ENCODE measurements at places on chromosomes 11 and 22. TPM values are rescaled to one million over a fixed set of nuclear protein-coding genes. Genes with fewer than 3 reads are reported as not detected.

DNA sequence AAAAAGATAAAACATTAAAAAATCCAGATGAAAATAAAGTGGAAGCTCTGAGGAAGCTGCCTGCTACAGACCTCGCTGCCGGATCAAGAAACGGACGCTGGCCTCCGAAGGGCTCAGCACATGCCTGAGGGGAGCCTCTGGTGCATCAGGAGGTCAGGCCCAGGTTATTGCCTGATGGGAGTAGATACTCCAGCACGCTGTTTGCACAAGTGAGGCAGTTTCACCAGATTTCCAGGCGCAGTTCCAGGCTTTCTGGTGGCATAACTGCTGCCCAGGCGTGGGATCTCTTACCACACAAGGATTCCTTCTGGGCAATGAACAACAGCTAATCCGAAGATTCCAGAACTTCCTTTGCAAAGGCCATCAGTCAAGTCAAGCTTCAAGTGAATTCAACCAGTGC is 154.2 kb downstream of the MPPED1 start:
- no peak for DNase-seq

DNA sequence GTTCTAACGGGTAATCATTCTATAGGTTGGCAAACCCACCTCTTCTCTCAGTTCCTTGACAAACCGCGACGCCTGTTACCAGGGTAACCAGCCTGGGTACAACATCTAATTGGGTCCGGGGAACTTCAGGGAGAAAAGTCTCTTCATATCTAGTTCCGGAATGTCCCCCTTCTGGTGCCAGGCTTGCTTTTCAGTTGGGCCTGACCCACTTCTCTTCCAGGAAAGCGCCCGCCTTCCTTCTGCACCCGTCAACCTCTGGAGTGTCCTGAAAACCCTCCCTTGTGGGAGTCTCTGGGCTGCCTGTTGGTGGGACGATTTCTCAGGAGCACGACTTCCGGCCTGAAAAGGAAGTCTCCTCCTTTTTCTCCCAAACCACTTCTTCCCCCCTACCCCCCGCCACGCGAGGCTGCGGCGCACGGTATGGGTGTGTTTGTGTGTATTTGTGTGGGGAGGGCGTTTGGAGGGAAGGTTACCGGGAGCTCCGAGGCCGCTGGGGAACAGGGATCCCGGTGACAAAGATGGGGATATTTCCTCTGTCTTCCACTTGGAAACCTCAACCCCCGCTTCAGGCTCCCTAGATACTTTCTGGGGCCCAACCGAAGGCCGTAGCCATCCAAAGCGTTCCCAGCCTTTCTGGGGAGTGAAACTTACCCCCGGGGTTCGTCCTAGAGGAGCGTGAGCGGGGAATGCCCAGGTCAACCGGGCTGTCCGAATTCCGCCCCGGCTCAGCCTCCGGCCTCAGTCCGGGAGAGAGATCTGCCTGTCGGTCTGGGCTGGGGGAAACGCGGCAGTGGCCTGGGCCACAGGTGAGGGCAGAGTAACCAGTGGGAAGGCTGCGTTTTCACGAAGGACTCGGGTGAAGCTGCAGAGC is at the start of the genes NKAPD1 and PIH1D2:
Gene NKAPD1, plus strand, starts transcription at position 359 of the 871 bp plus-strand sequence. CDS start 1,276 bp downstream, outside the sequence.
Gene PIH1D2, minus strand, starts transcription at position 77 of the 871 bp plus-strand sequence. CDS start 843 bp downstream, outside the sequence.
- peak; percentile 75 for DNase-seq

- DNase-seq: no peak
Measured at GRCh38 chr22:37105154-37105553, 4.4 kb downstream of the TMPRSS6 start.

GRCh38 chr11:99901175-99901574 is 785.9 kb upstream of the ARHGAP42 start:
- DNase-seq: no peak

DEUP1 gene
- not detected for total RNA-seq

RAB36 gene
- total RNA-seq: 1.1 TPM
